HepG2 (cell line): ENCODE measurements at places on chromosomes 6 and 20.
A peak's percentile ranks its signal among the peaks of the same experiment; 100 is the strongest.

GRCh38 chr6:19552076-19552475 is 285.1 kb upstream of the ID4 start:
- DNase-seq, result no peak

DNA sequence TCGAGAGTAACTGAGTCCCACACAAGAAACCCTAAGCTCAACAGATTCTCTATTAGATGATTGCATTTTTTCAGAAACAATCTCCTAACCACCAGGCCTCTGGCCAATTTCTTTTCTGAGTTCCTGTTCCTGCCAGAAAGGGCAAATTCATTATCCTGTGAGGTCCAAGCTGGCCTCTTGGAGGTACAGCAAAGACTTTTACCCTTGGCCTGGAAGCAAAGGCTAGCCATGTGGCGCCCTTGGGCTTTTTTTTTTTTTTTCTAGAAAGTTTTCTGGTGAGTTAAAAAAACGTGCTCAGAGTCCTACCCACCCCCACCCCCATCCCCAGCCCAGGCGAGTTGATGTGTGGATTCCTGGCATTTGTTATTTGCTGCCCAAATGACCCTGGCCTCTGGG is 59.0 kb upstream of the EEF1A1 start:
- peak; percentile 81 for DNase-seq

GRCh38 chr20:34571753-34572152 is 13.2 kb downstream of the MAP1LC3A start:
- no peak for DNase-seq

GRCh38 chr6:165060720-165061119 is 248.7 kb downstream of the C6orf118 start:
- no peak for DNase-seq

GRCh38 chr6:14386668-14387067 is 269.1 kb downstream of the CD83 start:
- no peak for DNase-seq

DNA sequence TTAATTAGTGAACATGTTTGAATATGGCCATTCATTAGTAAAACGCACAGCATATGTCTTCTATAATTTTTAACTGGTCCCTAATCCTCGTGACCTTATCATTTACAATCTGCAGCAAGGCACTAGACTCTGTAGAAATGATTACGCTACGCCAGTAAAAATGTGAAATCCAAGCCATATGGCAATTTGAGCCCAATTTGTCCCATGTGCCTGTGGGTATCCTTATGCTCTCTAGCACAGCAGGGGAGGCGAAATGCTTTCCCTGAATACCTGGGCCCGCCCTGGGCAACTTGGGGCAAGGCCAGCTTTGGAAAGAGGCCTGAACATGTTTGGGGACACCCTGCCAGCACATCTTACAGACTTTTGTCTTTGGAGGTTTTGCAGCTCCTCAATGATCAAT is 122.7 kb upstream of the AGPAT4 start:
- DNase-seq, result no peak

- DNase-seq, result no peak
Measured at GRCh38 chr6:140017470-140017869, 643.0 kb upstream of the CITED2 start.

GRCh38 chr6:36727505-36728021 is 29.9 kb downstream of the RAB44 start:
- no peak for DNase-seq

DNA sequence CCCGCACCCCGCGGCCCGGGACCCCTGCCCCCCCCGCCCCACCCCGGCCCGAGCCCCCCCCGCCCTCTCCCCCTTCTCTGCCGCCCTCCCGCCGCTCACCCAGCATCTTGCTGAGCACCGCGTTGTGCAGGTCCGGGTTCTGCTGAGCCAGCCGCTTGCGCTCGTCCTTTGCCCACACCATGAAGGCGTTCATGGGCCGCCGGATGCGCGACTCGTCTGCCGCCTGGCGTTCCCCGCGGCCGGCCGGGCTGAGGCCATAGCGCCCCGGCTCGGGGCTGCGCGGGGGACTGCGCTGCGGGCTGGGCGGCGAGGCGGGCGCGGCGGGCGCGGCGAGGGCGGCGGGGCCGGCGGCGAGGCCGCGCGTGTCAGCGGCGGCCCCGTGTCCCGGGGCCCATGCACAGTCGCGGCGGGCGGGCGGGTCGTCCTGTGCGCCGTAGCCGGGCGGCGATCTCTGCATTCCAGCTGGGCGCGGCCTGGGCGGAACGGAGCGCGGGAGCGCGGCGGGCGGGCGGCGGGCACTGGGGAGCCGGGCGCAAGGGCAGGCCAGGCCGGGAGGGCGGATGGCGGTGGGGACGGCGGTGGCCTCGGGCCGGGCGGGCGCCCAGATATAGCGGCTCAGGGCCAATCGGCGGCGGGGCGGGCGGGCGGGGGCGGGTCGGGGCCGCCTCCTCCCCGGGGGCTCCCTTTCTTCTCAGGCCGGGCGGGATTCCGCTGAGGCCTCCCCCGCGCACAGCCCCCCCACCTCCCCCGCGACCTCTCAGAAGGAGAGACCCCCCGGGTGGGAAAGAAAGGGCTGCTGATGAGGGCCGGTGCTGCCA is at the start of gene SOX18:
SOX18 (minus strand) TSS at position 580 of the 818 bp plus-strand sequence; CDS start at position 457, 123 bp downstream.
- no peak for DNase-seq

GRCh38 chr20:43731927-43732326 is 5.1 kb upstream of the GTSF1L start:
- DNase-seq, result no peak

DNA sequence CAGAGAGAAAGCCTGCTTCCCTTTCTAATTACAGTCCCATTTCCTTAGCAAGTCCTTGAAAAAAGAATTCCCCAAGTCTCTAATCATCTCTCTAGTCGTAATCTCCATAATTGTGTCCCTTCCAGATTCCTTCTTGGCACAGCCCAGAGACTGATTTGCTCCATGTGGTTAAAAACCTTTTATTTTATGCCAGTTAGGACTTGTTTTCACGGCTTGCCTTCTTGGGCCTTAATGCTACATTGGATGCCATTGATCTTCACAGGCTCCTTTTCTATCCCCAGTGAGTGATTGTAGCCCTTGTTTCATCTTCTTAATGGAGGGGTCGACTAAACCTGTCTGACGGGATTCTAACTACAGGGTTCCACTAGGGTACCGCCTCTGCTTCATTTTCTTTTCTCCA is 650.6 kb upstream of the ARID1B start:
- DNase-seq, result no peak

- DNase-seq, result peak; percentile 94
Measured at GRCh38 chr20:62952373-62952967, at the start of gene SLC17A9. Gene SLC17A9, plus strand, starts transcription at chr20:62952709. Its CDS starts 122 bp downstream, at chr20:62952831.

DNA sequence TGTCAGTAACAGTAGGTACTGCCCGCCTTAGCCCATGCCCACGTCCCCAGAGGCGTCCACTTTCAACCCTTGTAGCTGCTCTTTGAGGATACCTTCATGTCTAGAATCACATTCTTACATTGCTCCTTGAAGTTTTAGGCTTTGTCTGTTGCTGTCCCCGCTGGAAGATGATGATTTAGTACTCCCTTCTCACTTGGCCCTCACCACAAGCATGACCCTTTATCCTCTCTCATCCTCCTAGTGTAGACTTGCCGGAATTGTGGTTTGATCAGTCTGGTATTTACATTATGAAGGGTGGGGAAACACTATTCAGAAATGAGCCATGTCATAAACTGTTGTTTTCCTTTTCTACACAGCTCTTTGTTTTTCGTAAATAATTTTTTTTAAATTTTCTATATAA is 87.4 kb downstream of the ARID1B start:
- no peak for DNase-seq

GRCh38 chr20:44643596-44644229 is 7.8 kb downstream of the ADA start:
- peak; percentile 47 for DNase-seq
